Uterus (tissue), 4 donors: ENCODE measurements at places on chromosomes 4 and X. TPM values are rescaled to one million over a fixed set of nuclear protein-coding genes. Genes with fewer than 3 reads are reported as not detected.

DNA sequence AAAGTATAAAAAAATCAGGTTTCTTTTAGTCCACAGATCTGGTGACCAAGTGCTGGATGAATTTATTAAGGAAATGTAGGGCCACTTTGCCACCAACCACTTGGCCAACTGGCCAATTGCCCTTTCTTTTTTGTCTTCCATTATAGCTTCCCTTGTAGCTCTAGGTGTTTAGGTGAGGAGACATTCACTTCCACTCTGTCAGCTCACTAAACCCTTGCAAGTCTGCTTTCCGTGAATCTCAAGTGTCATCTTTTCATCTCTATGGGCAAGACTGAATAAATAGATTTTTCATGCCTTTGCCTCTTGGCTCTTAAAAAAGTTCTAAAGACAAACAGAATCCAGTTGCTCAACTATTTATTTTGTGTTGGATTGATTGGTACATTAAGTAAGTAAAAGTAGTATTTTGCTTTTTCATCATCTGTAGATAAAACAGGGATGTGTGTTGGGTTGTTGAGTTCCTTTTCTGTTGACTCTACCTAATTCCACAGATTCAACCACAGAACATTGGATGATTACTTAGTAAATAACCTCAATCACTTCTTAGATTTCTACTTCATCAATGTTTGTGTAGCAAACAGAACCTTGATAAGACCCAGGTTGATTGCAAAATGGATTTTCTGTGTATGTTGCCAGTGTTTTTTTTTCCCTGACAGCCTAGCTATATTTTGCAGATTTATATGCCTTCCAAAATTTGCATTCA, 68.1 kb upstream of the GRXCR1 start:
- DNase-seq, result no peak
- H3K4me1 ChIP-seq, result no peaks in the 10 kb centered on the region
- H3K27ac ChIP-seq, result no peak overlapping the region
- H3K4me3 ChIP-seq, result no peak overlapping the region
- no peaks in the 10 kb centered on the region for H3K27me3 ChIP-seq

GRCh38 chr4:179124957-179125356, 1682.7 kb upstream of the AGA start:
- no peaks in the 10 kb centered on the region for H3K4me1 ChIP-seq
- no peak for DNase-seq
- no peaks in the 10 kb centered on the region for H3K27me3 ChIP-seq
- H3K4me3 ChIP-seq, result no peak overlapping the region

The GATB gene
- total RNA-seq, result 9.4 TPM

DNA sequence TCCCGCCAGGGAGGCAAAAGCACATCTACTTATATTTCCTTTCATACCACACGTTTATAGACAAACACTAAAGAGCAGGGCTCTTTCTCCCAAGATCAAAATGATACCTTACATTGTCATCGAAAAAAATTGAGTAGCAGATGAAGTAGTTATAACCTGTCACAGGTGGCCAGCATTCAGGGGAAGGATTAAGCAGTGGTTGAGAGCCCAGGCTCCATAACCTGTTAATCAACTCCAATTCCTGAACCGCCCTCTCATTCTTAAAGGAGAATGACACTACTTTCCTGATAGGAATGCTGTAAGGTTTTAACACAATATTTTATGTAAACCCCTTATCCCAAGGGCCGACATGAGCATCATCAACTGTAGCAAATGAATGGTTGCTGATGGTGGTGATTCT, 268.9 kb upstream of the KCNIP4 start:
- DNase-seq, result no peak
- H3K27ac ChIP-seq, result no peak overlapping the region
- H3K27me3 ChIP-seq, result no peaks in the 10 kb centered on the region
- no peak overlapping the region for H3K4me3 ChIP-seq

The PDZD11 gene
- 49.2 TPM for total RNA-seq
